ENCODE measurements at places on chromosomes 1 and 21.

DNA sequence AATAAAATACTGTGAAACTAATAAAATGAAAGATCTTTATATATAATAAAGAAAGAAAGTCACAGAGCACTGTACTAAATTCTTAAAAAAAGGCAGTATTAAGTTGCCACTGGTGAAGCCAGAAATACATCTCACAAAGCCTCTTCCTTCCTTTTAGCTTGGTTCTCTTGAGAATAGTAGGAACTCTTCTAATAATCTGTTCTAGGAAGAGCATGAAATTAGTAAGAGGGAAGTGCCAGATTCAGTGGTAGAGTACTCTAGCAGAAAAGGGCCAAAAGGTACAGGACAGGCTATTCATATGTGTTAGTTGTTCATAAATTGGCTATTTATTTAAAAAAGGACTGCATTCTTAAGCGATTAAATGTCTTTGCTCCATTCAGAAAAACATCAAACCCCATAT is 33.7 kb downstream of the CTTNBP2NL start:
- no peak for DNase-seq

- DNase-seq, result no peak
Measured at GRCh38 chr1:70717656-70718055, 306.6 kb downstream of the CTH start.

- no peak for DNase-seq
Measured at GRCh38 chr1:204259782-204260181, 46.0 kb upstream of the GOLT1A start.

GRCh38 chr1:209183195-209183594 is 400.3 kb upstream of the CAMK1G start:
- no peak for DNase-seq

GRCh38 chr1:65056866-65057265 is 90.5 kb upstream of the JAK1 start:
- DNase-seq, result no peak

DNA sequence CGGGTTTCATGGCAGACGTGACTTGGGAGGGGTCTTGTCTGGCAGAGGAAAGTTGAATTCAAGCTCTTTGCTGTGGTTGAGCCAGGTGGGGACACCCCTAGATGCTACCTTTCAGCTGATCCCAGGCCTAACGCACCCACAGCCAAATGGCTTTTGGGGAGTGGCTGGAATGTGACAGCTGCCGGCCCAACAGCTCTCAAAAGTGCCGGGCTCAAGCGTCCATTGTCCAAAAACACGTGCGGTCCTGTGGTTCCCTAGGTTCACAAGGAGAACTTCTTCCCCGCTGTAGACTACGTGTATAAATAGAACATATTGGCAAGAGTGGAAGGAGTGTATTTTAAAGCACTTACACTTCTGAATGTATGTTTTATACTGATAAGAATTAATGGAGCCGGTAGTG is 87.1 kb upstream of the ARHGEF16 start:
- no peak for DNase-seq

DNA sequence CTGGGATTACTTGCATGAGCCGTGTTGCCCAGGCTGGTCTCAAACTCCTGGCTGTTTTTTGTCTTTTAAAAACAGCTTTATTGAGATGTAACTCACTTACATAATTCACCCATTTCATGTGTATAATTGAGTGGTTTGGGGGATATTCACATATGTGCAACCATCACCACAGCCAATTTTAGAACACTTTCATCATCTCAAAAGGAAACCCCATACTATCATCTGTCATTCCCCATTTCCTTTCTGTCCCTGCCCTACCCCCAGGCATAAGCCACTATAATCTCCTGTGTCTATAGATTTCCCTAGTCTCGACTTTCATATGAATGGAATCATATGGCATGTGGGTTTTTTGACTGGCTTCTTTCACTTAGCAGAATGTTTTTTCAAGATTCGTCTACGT is 43.3 kb downstream of the GPR137B start:
- DNase-seq, result no peak

DNA sequence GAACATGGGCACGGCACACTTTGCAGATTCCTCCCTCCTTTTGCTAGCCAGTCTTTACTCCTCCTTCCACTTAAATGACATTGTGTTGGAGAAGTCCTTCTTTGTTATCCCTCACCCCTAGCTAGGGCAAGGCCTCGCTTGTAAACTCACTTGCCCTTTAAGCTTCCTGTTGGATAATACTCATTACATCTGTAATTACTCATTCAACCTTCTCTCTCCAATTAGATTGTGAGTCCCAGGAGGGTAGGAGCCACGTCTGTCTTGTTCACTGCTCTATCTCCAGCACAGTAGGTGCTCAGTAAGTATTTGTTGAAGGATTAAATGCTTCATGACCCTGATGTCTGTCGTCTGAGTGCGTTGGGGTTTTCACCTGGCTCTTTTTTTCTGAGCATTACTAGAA is 98.7 kb upstream of the USP24 start:
- no peak for DNase-seq

GRCh38 chr21:37835481-37835880 is 80.8 kb downstream of the KCNJ6 start:
- no peak for DNase-seq

DNA sequence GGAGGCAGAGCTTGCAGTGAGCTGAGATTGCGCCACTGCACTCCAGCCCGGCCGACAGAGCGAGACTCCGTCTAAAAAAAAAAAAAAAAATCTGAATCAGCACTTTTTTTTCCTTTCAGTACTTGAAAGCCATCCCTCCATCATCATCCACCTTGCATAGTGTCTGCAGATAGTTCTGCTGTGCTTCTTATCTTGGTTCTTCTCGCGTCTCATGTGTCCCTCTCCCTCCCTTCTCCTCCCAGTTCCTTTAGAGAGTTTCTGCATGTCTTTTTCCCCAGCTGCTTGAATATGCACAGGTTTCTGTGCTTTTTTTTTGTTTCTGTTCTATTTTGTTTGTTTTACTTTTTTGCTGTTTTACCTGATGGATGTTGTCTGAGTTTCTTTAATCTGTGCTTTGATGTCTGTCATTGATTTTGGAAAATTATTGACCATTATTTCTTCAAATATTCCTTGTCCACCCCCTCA is 3.9 kb upstream of the COL18A1 start:
- DNase-seq, result no peak

DNA sequence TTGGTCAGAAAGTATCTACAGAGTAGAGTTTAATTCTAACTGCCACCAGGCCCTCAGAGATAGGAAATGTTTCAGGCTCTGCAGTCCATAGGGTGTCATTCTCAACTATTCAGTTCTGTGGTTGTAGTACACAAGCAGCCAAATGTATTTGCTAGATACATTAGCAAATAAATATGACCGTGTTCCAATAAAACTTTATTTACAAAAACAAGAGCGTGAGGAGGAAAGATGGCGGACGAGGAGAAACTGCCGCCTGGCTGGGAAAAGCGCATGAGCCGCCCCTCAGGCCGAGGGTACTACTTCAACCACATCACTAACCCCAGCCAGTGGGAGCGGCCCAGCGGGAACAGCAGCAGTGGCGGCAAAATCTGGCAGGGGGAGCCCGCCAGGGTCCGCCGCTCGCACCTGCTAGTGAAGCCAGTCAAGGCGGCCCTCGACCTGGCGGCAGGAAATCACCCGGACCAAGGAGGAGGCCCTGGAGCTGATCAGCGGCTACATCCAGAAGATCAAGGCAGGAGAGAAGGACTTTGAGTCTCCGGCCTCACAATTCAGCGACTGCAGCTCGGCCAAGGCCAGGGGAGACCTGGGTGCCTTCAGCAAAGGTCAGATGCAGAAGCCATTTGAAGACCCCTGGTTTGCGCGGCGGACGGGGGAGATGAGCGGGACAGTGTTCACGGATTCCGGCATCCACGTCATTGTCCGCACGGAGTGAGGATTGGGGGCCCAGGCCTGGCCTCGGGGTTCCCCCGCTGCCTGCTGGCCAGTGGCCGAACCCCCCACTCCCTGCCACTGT is 286.1 kb downstream of the LRRC40 start:
- DNase-seq, result no peak

GRCh38 chr1:29416267-29417146 is 180.2 kb downstream of the PTPRU start:
- no peak for DNase-seq

GRCh38 chr1:182200025-182200812 is 138.7 kb upstream of the ZNF648 start:
- DNase-seq, result no peak

- no peak for DNase-seq
Measured at GRCh38 chr1:193613041-193613440, 426.6 kb upstream of the B3GALT2 start.

DNA sequence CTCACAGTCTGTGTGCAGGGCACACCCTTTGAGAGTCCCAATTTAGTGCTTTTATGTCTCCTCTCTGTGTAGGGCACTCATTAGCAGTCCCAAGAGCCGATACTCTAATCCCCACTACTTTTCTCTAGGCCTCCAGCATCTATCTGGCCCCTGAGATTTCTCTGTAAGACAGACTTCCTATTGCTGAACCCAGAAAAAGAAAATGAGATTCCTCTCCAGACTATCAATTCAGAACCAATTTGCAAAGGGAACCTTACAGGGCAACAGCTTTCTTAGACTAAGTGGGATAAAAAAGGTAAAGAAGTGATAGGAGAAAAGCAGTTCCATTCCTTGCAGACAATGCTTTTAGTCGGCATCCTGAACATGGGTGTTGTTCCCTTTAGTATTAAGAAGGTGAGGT is 172.2 kb downstream of the EDEM3 start:
- no peak for DNase-seq

GRCh38 chr1:223175633-223176032 is 32.6 kb upstream of the TLR5 start:
- no peak for DNase-seq

DNA sequence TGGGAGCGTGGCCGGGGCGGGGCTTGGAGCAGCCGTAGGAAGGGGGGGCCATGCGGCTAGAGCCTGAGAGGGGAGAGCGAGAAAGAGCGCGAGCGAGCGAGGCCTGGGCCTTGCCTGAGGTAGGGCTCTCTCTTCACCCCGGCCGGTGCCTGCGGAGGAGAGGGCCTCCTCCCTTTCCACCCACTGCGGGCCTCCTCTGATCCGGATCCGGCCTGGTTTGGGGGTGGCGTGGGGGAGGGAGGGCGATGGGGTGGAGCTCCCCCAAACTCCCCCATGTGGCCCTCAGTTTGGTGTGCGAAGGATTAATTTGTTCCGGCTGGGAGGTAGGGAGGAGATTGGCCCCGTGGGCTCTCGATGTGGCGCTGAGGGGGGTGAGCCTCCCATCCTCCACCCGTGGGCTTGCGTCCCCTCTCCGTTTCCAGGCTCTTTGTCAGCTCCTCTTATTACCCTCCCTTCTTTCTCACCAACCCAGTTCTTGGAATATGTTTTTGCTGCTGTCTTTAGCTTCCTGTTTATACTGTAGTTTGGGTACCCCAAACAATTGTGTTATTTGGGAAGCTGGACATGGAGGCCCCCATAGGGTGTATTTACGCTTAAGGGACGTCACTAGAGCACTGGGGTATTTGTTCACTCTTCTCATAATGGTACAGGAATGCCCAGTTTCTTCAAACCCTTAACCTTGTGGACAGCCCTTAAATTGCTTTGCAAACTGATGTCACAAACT is 685 bp downstream of the UBAP2L start:
- peak; percentile 57 for DNase-seq

GRCh38 chr1:195597891-195598290 is 1010.3 kb downstream of the KCNT2 start:
- no peak for DNase-seq

GRCh38 chr1:94919241-94920030 is 7.5 kb downstream of the CNN3 start:
- no peak for DNase-seq

- DNase-seq, result no peak
Measured at GRCh38 chr1:211493876-211494653, 2.1 kb upstream of the RD3 start.

- DNase-seq, result no peak
Measured at GRCh38 chr21:36499578-36500471, 19.9 kb upstream of the CLDN14 start.

GRCh38 chr1:61085983-61086644 is 3.8 kb downstream of the NFIA start:
- no peak for DNase-seq

- DNase-seq, result no peak
Measured at GRCh38 chr1:80392529-80392928, 1386.0 kb upstream of the ADGRL4 start.

DNA sequence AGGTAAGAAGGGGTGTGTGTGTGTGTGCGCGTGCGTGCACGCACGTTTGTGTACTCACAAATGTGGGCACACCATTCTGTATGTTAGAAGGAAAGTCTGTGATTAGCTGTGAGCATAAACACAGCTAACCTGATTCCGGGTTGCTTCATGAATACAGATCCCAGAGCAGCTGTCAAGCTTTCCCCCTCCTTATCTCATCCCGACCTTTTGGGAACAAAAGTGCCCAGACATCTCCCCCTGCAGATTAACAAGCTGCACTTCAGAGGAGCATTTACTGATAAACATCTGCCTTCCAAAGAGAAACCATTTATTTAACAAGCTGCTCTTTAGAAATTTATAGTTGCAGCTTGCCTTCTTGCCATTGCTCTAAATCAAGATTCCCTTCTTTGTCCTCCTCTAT is 97.0 kb downstream of the MT1HL1 start:
- DNase-seq, result no peak

GRCh38 chr1:246420300-246420699 is 86.8 kb downstream of the SMYD3 start:
- DNase-seq, result no peak

GRCh38 chr1:52281518-52281917 is 84.5 kb downstream of the CC2D1B start:
- DNase-seq, result no peak

GRCh38 chr1:204410688-204411450 is 748 bp downstream of the PPP1R15B start:
- no peak for DNase-seq

DNA sequence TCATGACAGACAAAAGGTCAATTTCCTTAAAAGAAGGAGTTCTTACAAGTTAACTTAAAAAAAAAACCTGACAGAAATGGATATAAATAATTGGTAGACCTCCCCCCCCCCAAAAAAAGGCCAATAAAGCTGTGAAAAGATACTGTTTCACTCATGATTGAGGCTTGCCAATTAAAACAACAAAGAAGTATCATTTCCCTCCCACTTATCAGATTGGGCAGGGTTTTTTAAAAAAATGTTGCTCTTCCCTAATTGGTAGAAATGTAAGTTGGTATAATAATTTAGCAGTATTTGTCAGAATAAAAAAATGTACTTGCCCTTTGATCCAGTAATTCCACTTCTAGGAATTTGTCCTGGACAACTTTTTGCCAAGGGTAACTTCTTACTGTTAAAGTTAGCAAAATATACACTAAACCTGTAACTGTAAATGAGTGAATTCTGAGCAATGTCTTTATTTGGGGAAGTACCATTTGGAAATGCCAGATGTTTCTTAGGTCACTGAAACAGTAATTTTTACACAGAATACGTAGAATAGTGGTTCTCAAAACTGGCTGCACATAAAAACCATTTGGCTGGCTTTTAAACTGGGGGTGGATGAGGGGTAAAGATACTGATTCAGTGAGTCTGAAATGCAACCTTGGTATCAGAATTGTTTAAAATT is 17.5 kb downstream of the RNF2 start:
- no peak for DNase-seq

GRCh38 chr1:24186031-24186710 is 918 bp downstream of the IFNLR1 start:
- no peak for DNase-seq

DNA sequence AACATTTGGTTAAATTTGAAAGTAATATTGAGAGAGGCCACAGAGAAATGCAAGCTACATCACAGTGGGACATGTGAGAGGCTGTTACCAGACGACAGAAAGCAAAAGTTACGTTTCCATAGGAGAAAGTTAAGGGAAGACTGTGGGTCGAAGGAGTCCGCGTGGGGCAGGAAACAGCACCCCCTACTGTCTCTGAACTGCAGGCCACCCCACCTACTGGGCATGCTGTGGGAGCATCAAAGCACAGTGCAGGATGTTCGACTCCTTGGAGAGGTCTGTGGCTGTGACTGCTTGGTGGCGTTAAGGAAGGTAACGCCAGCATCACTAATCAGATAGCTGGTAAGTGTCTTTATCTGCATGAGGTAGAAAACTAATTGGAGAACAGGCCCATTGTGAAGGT is 123.9 kb downstream of the PTBP2 start:
- DNase-seq, result no peak

All from stimulated activated CD8-positive, alpha-beta memory T cell treated with anti-CD3 and anti-CD28 coated beads, Interleukin-4, amount 100 ng/mL, for 4 hours (primary cell).